Endothelial cell of umbilical vein (primary cell): ENCODE measurements at places on chromosomes 12 and 14.

GRCh38 chr14:39609119-39609518, 176.9 kb upstream of the FBXO33 start:
- no peak for DNase-seq

DNA sequence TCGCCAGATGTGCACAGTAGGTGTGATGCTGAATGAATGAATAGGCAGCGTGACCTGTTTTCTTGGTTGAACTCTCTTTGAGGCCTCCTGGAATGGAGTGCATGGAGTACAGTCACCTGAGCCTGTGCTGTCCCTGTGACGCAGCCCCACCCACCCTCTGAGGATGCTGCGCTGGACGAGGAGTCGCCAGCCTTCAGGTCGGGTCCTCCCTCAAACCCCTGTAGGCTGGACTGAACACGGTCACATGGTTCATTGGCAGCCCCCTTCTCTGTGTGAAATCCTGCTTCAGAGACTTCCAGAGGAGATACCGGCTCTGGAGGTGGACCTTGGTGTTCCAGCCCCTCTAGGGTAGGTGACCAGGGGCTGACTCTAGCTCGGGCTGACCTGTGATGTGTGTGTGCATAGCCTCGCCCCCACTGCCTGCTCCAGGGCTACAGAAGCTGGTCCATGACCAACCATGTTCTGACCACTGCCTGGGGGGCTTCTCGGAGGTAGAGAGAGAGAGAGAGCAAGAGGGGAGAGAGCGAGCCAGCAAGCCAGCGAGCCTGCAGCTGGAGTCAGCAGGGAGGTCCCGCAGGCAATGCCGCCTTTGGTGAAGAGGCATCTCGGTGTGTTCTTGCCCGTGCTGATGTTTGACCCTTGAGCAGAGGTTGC, 158.0 kb upstream of the RTL1 start:
- DNase-seq: no peak

DNA sequence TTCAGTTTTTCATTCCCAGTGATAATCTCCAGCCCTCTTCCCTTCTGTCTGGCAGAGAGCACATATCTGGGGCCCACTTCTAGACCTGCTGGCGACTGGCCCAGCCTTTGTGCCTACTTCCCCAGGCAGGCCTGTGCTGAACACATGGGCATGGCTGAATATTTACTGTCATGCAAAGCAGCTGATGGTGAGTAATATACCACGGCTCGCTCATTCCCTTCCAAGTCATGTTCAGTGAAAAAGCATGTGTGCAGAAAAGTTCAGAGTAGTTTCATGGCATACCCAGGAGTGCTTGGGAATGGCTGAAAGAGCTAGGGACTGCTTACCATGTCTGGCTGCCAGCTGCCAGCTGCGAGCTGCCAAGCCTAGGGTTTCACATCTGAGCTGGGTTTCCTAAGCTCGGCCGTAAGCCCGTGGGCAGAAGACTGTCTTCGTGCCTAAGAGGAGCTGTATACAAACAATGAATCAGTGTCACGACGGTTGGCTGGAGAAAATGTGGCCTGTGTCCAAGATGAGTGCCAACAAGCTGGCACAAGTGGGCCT, 179.9 kb upstream of the PELI2 start:
- peak; percentile 24 for DNase-seq

DNA sequence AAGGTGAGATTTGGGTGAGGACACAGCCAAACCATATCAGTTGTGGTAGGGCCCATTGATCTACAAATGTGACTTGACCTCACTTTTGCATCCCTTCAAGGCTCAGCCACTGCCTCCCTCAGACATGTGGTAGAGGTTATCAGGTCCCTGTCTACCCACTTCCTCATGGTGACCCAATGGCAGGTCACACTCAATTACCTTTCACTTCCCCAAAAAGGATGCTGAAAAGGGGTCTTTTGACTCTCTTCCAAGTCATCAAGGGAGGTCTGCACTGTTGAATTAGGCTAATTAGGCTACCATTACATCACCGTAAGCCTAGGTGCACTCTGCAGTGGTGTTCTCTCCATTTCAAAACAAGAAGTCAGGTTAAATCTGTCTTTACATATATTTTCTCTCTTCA, 22.6 kb upstream of the DRAM1 start:
- DNase-seq: no peak

- no peak for DNase-seq
These were observed 87.7 kb upstream of the CCDC196 start for GRCh38 chr14:66398437-66398836.

GRCh38 chr14:74599321-74599761, 12.7 kb downstream of the LTBP2 start:
- peak; percentile 29 for DNase-seq

DNA sequence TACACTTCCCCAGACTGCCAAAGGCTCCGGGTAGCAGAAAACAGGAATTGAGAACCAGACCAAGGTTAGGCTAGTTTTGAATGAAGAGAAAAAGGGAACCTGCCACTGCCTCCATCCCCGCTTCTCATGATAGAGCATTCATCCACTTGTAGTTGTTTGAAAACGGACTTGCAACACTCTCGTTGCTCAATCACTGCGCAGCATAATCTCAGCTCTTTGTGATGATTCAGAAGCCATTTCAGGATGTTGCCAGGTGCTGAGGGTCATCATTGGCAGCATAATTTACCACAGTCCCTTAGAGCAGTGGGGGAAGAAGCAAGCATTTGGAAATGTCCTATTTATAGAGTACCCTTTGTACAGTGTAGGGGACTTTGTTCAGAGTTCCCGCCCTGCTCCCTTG, 25.6 kb downstream of the KCNK13 start:
- DNase-seq: no peak

DNA sequence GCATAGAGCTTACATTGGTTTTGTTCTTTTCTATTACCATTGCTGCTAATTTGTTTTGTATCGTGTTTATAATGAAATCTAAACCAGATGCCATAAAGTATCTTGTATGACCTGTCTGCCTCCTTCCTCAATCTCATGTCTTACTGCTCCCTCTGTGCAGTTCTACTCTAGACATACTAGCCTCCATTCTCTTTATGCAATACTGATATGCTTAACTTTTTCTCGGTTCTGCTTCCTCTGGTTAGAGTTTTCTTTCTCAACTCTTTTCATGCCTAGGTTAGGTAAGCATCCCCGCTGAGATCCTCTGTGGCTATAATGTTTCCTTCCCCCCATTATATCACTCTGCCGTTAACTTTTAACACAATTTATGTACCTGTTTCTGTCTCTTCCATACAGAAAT, 852.3 kb downstream of the TRHDE start:
- DNase-seq: no peak

GRCh38 chr12:26748741-26749431, 84.1 kb downstream of the ITPR2 start:
- DNase-seq: peak; percentile 81

- DNase-seq: no peak
These were observed 53.5 kb upstream of the BEGAIN start for GRCh38 chr14:100640471-100641273.

GRCh38 chr14:34220921-34221320, 241.1 kb downstream of the SPTSSA start:
- DNase-seq: no peak

GRCh38 chr14:103121846-103122584, 1.2 kb upstream of the TNFAIP2 start:
- DNase-seq: peak; percentile 73
